ENCODE measurements at places on chromosomes 3 and 15.

- no peak for DNase-seq
These were observed 150.2 kb upstream of the SUCLG2 start for GRCh38 chr3:67804578-67804977.

DNA sequence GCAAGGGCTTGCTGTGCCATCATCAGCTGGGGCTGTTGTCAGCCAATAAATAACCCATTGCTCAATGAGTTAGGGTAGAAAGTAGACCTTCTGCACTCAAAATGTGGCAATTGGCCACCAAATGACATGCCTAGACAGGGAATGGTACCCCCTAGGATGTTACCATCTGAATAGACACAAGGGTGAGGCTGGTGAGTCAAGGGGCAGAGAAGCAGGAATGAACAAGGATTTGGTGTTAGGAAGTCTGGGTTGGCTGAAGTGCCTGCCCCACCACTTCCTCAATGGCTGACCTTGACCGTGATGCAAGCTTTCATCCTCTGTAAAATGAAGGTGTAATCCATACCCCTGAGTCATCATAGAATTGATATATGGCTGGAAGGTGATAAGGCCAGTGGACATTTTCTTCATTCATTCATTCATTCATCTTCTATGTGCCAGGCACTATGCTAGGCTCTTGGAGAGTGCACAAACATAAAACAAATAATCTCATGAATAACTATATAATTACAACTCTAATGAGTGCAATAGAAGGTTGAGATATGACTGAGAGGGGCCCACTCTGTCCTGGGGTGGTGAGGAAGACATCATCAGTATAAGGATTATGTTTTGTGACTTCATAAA lies 4.4 kb upstream of the CA12 start:
- DNase-seq = no peak

GRCh38 chr3:43223670-43224364 lies 62.5 kb upstream of the SNRK start:
- DNase-seq = no peak

GRCh38 chr3:177529716-177530335 lies 332.5 kb upstream of the TBL1XR1 start:
- DNase-seq = no peak

Data from Ammon's horn (tissue), 1 donor.